WTC11 (cell line): ENCODE measurements at places on chromosomes 13 and 19.

- H3K4me1 ChIP-seq = no peaks in the 10 kb centered on the region
- no peak overlapping the region for H3K4me3 ChIP-seq
- no peak overlapping the region for H3K27ac ChIP-seq
- no peak for DNase-seq
- H3K27me3 ChIP-seq = peaks cover 8% of the 10 kb centered on the region
Observed at GRCh38 chr19:27822336-27822735, 1390.6 kb downstream of the UQCRFS1 start.

DNA sequence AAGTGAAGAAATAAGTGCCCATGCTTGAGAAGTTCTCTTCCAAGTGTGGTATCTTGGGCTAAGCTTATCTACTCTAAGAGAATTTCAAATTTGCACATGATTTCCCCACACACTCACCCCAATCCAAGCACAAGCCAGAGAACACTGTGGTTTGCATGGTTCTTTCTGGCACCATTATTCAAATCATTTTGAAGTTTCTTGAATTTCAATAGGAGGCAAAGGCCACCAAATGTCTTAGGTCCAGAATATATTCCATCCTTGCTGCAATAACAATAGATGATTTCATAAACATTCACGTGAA lies 359.7 kb downstream of the IRS2 start:
- H3K36me3 ChIP-seq = peaks cover 14% of the 10 kb centered on the region
- H3K4me1 ChIP-seq = no peaks in the 10 kb centered on the region; the same call in 1 of the 2 replicates
- no peak overlapping the region for H3K4me3 ChIP-seq
- DNase-seq = no peak
- no peak overlapping the region for H3K27ac ChIP-seq

GRCh38 chr19:41871573-41872383 lies 5.3 kb upstream of the CD79A start:
- H3K4me1 ChIP-seq = peaks cover 11% of the 10 kb centered on the region
- DNase-seq = no peak
- H3K4me3 ChIP-seq = no peak overlapping the region
- H3K27ac ChIP-seq = peak overlapping the region; percentile 86

GRCh38 chr19:38684078-38684861 lies 36.8 kb downstream of the ACTN4 start:
- H3K27me3 ChIP-seq = no peaks in the 10 kb centered on the region
- DNase-seq = no peak
- no peak overlapping the region for H3K4me3 ChIP-seq
- peaks cover 31% of the 10 kb centered on the region for H3K36me3 ChIP-seq
- peak overlapping the region; percentile 99 for H3K27ac ChIP-seq
- H3K4me1 ChIP-seq = peaks cover 82% of the 10 kb centered on the region

GRCh38 chr19:10473192-10473591 lies 30.0 kb downstream of the KEAP1 start:
- no peaks in the 10 kb centered on the region for H3K36me3 ChIP-seq
- peaks cover 7% of the 10 kb centered on the region; the same call in 1 of the 2 replicates for H3K27me3 ChIP-seq
- peaks cover 14% of the 10 kb centered on the region for H3K4me1 ChIP-seq
- no peak overlapping the region for H3K27ac ChIP-seq
- no peak for DNase-seq
- no peak overlapping the region for H3K4me3 ChIP-seq

GRCh38 chr19:43522929-43523328 lies 4.1 kb downstream of the ETHE1 start:
- no peak for DNase-seq
- H3K27ac ChIP-seq = no peak overlapping the region
- H3K4me1 ChIP-seq = peaks cover 17% of the 10 kb centered on the region
- no peak overlapping the region for H3K4me3 ChIP-seq
- peaks cover 19% of the 10 kb centered on the region for H3K27me3 ChIP-seq

GRCh38 chr19:16193466-16193865 lies 4.2 kb upstream of the AP1M1 start:
- H3K4me1 ChIP-seq = peaks cover 13% of the 10 kb centered on the region
- H3K27me3 ChIP-seq = no peaks in the 10 kb centered on the region; the same call in 1 of the 2 replicates
- peak overlapping the region; percentile 78; the same call in 1 of the 2 replicates for H3K27ac ChIP-seq
- no peak overlapping the region for H3K4me3 ChIP-seq

GRCh38 chr13:42832341-42833096 lies 51.1 kb downstream of the FAM216B start:
- DNase-seq = no peak
- H3K36me3 ChIP-seq = no peaks in the 10 kb centered on the region; the same call in 1 of the 2 replicates
- H3K27ac ChIP-seq = no peak overlapping the region

- no peaks in the 10 kb centered on the region for H3K27me3 ChIP-seq
- H3K4me3 ChIP-seq = no peak overlapping the region
- no peak for DNase-seq
- no peak overlapping the region for H3K27ac ChIP-seq
- H3K4me1 ChIP-seq = no peaks in the 10 kb centered on the region
Observed at GRCh38 chr13:112978561-112979405, 9.8 kb downstream of the MCF2L start.

DNA sequence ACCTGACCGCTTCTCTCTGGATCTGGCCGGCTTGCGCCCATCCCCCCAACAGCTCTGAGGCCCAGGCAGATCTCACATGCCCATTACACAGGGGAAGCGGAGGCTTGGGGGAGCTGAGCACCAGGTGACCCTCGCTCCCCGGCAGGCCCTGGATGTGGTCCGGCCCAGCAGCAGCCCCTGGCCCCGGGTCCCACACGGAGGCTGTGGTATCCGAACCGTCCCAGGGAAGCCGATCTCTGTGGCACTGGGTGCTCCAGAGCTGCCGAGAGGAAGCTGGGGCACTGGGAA lies 27.7 kb downstream of the SBNO2 start:
- peak overlapping the region; percentile 98 for H3K27ac ChIP-seq
- H3K4me3 ChIP-seq = no peak overlapping the region
- no peaks in the 10 kb centered on the region for H3K27me3 ChIP-seq
- DNase-seq = no peak

GRCh38 chr19:9130965-9131364 lies 4.2 kb upstream of the OR7G3 start:
- DNase-seq = no peak
- no peak overlapping the region for H3K4me3 ChIP-seq
- no peak overlapping the region for H3K27ac ChIP-seq

DNA sequence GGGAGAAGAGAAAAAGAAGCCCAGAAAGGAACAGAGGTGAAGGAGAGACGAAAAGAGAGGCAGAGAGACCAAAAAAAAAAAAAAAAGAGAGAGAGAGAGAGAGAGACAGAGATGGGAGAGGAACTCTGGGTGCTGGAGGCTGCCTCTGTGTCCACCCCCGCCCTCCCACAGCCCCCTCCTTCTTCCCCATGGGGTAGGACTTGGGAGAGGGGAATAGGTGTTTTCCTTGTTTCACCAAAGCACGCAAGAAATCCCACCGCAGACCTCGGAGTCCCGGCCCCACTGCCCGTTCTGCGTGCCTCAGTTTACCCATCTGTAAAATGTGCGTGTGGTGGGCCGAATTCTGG lies 4.9 kb downstream of the ONECUT3 start:
- peaks cover 91% of the 10 kb centered on the region for H3K27me3 ChIP-seq
- H3K4me1 ChIP-seq = peaks cover 9% of the 10 kb centered on the region
- H3K27ac ChIP-seq = no peak overlapping the region
- H3K36me3 ChIP-seq = no peaks in the 10 kb centered on the region
